ENCODE measurements at places on chromosomes 2 and 18.

GRCh38 chr2:9673914-9674481 lies 43.2 kb upstream of the YWHAQ start:
- DNase-seq, result no peak

DNA sequence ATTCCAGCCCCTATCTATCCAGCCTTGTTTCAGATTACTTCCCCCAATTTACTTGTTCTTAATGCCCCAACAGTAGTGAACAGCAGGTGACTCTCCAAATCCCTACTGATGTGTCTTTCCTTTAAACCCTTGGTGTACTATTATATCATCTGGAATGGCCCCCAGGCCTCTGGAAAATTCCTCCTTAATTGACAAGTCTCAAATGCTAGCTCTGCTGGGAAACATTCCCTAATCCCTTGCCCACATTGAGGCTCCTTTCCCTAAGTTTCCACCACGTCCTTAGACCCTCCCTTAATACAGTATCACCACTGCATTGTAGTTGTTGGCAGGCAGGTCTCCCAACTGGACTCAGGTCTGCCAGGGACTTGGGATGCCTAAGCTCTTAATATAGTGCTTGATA lies 41.0 kb downstream of the MYO3B start:
- no peak for DNase-seq

GRCh38 chr2:230541934-230542380 lies 126.0 kb downstream of the SP100 start:
- peak; percentile 12 for DNase-seq

- peak; percentile 36 for DNase-seq
These were observed 335.6 kb downstream of the EIPR1 start for GRCh38 chr2:3041841-3042600.

- DNase-seq, result peak; percentile 15
These were observed 22.4 kb upstream of the SSB start for GRCh38 chr2:169776252-169776761.

GRCh38 chr2:8488001-8488738 lies 193.7 kb upstream of the ID2 start:
- no peak for DNase-seq

- DNase-seq, result no peak
These were observed 58.7 kb downstream of the AFTPH start for GRCh38 chr2:64582774-64583340.

GRCh38 chr2:215565897-215566296 lies 130.0 kb upstream of the FN1 start:
- DNase-seq, result no peak

- no peak for DNase-seq
These were observed 250.9 kb downstream of the PIEZO2 start for GRCh38 chr18:10898417-10898974.

DNA sequence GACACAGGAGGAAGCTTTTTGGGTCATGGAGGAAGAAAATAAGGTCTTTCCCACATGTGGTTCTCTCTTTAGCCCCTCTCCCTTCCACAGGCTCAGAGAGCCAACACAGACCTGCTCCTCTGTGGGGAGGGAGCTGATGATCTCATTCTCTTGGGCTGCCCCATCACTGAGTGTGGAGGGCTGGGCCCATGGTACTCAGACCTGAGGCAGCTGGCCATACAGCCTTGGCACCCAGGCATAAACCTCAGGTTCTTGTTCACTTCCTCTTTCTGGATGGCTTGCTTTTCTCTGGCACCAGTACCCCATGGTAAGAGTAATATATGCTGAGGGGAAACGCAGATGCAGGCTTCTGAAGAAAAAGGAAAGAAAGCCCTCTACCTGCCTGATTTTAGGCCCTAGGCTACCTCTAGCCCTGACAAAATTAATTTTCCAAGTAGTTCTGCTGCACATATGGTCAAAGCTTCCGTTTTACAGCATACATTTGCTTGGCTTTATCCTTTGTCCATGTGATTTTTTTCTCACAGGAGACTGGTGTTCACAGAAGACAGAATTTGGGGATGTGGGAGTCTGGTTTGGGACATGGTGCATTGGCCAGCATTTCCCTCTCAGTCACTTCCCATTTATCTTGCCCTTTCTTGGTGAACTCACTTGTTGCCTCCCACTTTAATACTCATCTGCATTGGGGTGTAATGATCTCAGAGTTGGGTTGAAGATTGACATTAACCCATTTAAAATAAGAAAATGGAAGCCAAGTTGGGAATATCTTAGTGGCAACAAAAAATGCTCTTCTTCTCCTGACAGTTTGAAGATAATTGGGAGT lies 11.1 kb downstream of the DHRS9 start:
- no peak for DNase-seq

DNA sequence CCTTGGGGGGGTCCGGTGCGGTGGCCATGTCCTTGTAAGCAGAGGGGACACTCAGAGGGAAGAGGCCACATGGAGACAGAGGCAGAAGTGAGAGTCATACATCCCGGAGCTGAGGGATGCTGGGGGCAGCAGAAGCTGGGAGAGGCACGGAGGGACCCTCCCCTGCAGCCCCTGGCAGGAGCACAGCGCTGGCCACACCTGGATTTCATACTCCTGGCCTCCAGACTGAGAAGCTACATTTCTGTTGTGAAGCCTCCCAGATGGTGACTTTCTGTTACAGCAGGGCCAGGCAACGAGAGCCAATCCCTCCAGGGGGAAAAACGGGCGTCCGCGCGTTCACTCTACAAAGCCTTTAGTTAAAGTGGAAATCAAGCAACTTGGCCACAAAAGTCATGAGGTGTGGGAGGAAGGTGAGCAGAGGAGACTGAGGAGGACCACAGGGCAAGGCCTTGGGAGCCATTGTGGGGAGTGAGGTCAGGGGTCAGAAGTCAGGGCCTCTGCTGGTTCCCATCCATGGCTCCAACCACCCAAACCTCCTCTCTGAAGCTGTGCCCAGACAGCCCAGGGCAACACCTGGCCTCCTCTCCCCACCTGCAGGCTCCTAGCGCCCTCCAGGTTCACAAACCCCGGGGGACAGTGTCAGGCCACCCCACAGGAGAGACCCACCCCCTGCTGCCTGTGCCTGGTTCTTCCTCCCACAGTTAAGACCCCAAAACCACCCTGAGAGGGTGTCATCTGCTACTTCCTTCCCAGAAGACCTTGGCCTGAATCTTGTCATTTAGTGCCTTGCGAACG lies 4.5 kb upstream of the MBP start:
- no peak for DNase-seq

GRCh38 chr2:194822097-194822496 lies 834.9 kb upstream of the SLC39A10 start:
- no peak for DNase-seq

DNA sequence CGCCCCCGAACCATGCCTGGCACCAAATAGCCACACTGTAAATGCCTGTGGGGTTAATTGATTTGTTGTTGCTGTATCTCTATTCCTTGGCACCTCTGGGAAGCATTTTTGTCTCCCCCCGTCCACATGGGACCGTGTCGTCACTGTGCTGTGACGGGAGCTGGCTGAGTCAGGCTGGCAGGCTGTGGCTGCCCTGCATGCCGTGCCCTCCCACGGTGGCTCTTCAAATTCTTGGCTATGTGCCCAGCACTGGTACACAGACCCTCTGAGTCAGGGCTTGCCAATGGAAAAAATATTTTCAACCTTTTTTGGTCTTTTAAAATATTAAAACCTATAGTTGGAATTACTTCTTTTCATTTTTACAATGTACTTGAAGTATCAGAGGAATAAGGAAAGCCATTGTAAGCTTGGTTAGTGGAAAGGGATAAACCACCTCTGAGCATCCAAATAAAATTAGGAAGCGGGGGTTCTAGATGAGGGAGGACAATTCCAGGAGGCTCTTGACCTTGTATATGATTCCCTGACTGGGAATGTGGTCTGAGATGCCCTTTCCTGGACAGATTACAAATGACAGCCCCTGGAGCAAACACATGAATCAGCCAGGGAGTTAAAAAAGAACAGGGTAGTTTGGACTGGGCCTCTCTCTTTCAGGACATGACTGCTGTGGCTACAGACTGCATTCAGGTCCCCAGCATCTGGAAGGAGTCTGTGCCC lies 59.4 kb downstream of the DGKD start:
- DNase-seq, result peak; percentile 82

All from cardiac fibroblast (primary cell).